ENCODE measurements at places on chromosomes 4 and X. TPM values are rescaled to one million over a fixed set of nuclear protein-coding genes. Genes with fewer than 3 reads are reported as not detected.

Gene LRRC66
- 0.11 TPM for total RNA-seq

Gene DMP1
- not detected for total RNA-seq

Gene COL25A1
- not detected for total RNA-seq

Gene KLF8
- total RNA-seq, result 1.4 TPM

Gene RNF212
- not detected for total RNA-seq

Gene NPY2R
- total RNA-seq, result not detected

Gene GPM6B
- not detected for total RNA-seq

Gene SSX1
- total RNA-seq, result 0.15 TPM

Gene LANCL3
- total RNA-seq, result not detected

Gene SPANXN3
- total RNA-seq, result not detected

Gene ZNF157
- not detected for total RNA-seq

Gene GLRA2
- total RNA-seq, result not detected

Gene CPXCR1
- not detected for total RNA-seq

Gene DDIT4L
- 0.08 TPM for total RNA-seq

Gene NLRP2B
- total RNA-seq, result not detected

Gene CC2D2A
- 0.67 TPM for total RNA-seq

Gene GAK
- total RNA-seq, result 114 TPM

Gene GPC3
- 0.82 TPM for total RNA-seq

Gene SMS
- total RNA-seq, result 113 TPM

Gene S100G
- total RNA-seq, result not detected

Gene VCX
- total RNA-seq, result 0.23 TPM

Gene CENPVL1
- total RNA-seq, result not detected

Gene CWH43
- not detected for total RNA-seq

Gene PPP1R3F
- 5.7 TPM for total RNA-seq

Gene SH2D1A
- total RNA-seq, result 0.33 TPM

Gene PTPN13
- 58.9 TPM for total RNA-seq

Gene GPR50
- total RNA-seq, result not detected

Gene AMOT
- 12.5 TPM for total RNA-seq

Gene HOPX
- 0.38 TPM for total RNA-seq

Gene SOWAHD
- 7.4 TPM for total RNA-seq

Gene MAGEC1
- total RNA-seq, result 0.05 TPM

Gene ODAPH
- total RNA-seq, result not detected

Gene MAGEC3
- total RNA-seq, result not detected

Gene SULT1E1
- total RNA-seq, result not detected

Gene PCDH11X
- not detected for total RNA-seq

Gene NCAPG
- 53.3 TPM for total RNA-seq

Gene RBMXL3
- total RNA-seq, result not detected

Gene NALF2
- not detected for total RNA-seq

Gene KDR
- total RNA-seq, result 0.05 TPM
